Dorsolateral prefrontal cortex (tissue), 122 donors: ENCODE measurements at places on chromosomes 16 and 17.
A peak's percentile ranks its signal among the peaks of the same experiment; 100 is the strongest.

- no peak for DNase-seq
Observed at GRCh38 chr16:1199347-1200013, 25.6 kb downstream of the TPSG1 start.

DNA sequence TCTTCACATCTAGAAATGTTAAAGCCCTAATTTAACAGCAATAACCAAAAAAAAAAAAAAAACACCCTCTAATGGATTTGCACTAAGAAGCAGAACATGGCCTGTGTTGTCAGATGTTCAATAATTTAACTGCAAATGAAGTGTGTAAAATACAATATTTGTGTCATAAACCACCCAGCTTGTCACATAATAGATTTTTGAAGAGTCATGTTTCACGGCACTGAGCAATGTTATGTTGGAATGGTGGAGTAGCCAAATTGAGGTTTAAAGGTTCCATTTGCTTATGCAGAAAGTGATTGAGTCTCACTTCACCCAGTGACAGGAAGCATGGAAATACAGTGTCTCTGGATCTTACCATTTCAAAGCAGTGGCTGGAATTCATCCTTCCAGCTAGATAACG, 173.2 kb upstream of the XYLT1 start:
- no peak for DNase-seq

GRCh38 chr17:76659928-76660655, 16.5 kb upstream of the ST6GALNAC1 start:
- DNase-seq: no peak

DNA sequence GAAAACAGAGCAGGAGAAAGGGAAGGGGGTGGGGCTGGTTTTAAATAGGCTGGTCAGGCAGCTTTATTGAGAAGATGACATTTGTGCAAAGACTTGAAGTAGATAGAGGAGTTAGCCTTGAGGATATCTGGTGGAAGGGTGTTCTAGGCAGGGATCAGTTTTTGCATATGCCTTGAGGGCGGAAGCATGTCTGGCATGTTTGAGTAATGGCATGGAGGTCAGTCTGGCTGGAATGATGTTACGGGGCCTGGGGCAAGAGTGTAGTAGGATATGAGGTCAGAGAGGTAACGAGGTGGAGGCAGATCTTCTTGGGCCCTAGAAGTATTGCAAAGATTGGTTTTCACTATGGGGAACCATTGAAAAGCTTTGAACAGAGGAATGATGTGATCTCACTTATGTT, 4.8 kb downstream of the RABEP1 start:
- no peak for DNase-seq

- DNase-seq: no peak
Observed at GRCh38 chr17:28648698-28649097, 3.7 kb upstream of the BLTP2 start.

DNA sequence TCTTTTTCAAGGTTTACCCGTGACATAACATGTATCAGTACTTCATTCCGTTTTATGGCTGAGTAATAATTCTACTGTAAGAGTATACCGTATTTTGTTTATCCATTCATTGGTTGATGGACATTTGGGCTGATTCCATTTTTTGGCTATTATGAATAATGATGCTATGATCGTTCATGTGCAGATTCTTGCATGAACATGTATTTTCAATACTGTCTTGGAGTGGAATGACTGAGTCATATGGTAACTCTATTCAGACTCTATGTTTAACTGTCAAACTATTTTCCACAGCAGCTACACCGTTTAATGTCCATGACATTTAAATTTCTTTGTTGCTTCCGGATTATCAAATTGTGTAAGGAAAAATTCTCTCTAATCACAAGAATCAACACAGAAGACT, 17.9 kb downstream of the BFAR start:
- DNase-seq: no peak

- peak; percentile 53 for DNase-seq
Observed at GRCh38 chr16:825341-826061, 25.0 kb upstream of the GNG13 start.

- DNase-seq: no peak
Observed at GRCh38 chr16:60741810-60742209, 1294.4 kb downstream of the CDH8 start.

DNA sequence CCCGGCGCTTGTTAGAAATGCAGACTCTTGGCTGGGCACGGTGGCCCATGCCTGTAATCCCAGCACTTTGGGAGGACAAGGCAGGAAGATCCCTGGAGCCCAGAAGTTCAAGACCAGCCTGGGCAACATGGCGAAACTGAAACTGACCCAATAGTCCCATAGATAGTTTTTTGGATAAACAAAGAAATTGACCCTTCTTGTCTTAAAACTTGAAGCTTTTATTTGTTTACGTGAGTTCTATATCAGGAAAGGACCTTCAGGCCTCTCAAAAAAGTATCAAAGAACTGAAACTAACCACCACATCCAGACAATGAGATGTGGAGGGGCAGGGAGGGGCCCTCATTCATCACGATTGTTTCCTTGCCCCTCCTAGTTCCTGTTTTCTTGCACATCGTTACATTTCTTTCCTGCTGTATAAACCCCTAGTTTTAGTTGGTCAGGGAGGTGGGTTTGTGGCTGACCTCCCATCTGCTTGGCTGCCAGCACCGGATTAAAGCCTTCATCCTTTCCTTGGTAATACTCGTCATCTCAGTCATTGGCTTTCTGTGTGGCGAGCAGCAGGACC, 29.9 kb upstream of the PRM1 start:
- DNase-seq: no peak

DNA sequence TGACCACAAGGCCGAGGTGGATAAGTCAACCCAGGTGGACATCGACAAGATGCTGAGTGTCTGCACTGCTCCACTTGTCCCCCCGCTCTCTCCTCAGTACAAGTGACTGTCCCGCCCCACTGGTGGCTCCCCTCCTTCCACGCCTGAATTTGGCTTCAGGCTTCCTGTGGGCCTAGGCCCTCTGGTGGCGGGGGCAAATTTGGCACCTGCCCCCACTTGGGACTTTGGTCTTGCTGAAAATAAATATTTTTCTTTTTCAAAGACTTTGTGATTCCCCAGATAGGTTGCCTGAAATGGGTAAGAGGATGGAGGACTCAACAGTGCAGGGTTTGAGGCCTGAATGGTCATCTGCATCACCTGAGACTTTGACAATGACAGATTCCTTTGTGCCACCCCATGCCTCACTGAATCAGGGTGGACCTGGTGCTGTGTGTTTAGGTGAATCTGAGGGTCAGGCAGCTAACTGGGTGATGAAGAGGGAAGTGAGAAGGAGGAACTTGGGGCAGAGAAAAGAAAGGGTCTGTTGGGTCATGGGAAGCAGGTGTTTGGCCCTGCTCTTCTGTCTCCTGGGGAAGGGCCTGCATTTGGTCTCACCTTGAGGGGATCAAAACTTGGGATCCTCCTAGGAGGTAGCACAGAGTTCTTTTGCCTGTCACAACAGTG, 2.0 kb downstream of the C16orf86 start:
- no peak for DNase-seq

- DNase-seq: no peak
Observed at GRCh38 chr16:73204359-73205152, 156.6 kb upstream of the ZFHX3 start.

- DNase-seq: no peak
Observed at GRCh38 chr17:51912939-51913338, 245.6 kb downstream of the CA10 start.

DNA sequence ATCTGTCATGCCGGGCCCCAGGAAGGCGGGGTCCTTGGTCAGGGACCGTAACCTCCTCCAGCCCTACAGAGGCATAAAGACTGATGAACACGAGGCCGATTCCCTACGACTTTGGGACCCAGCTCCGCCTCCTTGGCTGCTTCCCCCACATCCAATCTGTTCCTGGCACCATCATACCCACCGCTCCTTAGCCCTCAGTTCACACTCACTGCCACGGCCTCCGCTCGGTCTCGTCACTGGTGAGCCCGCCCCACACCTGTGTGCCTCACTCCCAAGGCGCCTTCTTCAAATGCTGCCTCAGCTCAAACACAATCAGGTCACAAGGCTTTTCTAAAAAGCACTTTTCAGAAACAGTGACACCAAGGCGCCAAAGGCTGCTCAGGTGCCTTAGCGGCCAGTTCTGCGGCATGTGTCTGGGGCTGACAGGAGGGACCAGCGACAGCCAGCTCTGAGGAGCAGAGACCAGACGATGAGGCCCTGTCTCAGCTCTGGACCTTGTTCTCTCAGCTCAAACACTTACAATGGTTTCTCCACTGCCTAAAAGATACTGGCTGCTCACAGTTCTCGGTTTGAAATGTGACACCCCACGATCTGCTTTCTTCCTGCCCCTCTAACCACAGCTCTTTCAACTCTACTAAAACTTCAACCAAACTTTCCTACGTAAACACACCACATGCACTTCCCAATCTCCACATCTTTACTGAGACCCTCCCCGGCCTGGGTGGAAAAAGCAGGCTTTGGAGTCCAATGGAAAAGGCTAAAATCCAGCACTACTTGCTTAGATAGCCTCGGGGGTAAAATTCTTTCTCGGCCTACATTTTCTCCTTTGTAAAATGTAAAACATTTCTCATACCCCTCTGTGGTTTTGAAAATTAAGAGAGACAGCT, 33.2 kb downstream of the CYB5D2 start:
- DNase-seq: no peak

DNA sequence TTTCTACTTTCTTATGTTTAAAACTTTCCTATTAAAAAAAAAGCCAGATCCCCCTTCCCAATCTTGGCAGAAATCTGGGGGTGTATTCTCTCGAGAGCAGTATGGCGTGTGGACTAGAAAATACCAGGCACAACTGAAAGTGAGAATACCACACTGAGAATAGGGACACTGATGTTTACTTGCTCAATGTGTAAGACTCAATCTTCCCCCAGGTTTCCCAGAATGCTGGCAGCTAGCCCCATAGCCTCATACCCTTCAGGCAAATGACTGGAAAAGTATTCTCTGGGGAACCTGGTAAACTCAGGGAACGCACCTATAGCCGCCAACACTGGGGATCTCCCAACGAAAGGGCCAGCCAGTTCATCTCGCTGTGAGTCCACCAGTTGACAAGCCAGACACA, 15.3 kb downstream of the ZZEF1 start:
- DNase-seq: no peak

DNA sequence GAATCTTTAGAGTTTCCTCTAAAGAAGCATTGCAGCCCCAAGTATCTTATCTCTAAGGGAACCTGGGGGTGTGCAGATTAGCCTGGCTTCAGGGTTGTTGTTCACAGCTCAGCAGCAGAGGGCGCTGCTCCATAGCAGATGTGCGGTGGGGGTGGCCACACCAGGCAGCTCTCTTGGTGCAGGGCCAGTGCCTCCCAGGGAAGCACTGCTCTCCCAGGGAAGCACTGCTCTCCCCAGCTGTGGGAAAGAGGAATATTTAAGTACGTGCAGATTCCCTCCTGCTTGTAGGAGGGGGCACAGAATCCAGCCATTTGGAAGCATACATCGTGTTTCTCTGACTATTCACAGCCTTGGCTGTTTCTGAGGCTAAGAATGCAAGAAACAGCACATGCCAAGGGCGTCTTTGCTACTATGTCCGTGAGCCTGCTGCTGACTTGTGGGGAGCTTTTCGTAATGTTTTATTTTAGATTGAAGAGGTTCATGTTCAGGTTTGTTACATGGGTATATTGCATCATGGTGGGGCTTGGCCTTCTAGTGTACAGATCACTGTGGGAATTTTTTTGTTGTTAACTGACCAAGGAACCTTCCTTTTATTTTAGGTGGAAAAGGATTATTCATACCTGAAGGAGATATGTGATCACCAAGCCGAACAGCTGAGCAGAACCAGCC, 217.8 kb downstream of the SPECC1 start:
- DNase-seq: peak; percentile 90

- DNase-seq: no peak
Observed at GRCh38 chr16:79317521-79317920, 283.0 kb downstream of the MAF start.

DNA sequence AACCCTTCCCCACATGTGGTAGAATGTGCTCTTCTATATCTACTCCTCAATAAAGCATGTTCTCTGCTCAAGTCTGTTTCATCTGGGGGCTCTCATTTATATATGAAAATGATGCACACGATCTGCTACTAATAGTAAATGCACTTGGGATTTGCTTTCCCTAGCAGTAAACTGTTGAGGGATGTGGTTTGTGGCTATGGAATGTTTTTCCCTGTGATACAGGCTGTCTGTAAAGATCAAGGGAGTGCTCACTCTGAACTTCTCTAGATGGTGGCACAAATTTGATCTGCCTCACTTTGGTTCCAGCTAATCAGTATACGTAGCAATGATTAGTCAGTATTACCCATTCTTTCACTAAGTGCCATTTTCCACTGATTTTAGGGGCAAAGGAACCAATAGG, 18.8 kb downstream of the TAC4 start:
- DNase-seq: no peak

GRCh38 chr16:30569746-30570635, 1.5 kb downstream of the ZNF688 start:
- no peak for DNase-seq

- DNase-seq: no peak
Observed at GRCh38 chr16:22968931-22969330, 155.0 kb downstream of the HS3ST2 start.

- DNase-seq: no peak
Observed at GRCh38 chr17:66849851-66850580, 15.1 kb downstream of the CACNG5 start.

DNA sequence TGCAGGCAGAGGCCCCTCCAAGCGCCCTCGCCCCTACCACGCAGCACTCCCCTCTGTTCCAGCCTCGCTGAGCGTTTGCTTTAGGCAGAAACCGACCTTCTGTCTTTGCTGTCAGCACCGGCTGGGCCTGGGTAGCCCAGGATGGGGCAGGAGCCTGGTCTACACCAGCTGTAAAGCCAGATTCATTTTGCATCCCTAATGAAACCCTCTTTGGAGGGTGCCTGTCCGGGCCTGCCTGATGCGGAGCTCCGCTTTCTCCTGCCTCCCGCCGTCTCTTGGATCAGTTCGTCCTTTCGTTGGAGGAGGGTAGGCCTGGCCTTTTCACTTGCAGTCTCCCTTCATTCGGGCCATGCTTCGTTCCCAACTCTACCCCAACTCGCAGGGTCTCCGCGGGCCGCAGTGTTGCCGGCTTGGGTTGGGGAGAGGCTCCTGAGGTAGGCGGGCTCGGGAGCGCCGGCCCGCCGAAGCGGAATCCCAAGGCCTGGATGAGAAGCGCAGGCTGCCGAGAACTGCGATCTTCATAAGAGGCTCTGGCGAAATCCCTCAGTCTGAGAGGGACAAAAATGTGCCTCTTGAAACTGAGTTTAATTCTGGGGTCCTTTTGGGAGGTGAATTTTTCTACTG, 4.8 kb upstream of the HOXB8 start:
- DNase-seq: no peak

DNA sequence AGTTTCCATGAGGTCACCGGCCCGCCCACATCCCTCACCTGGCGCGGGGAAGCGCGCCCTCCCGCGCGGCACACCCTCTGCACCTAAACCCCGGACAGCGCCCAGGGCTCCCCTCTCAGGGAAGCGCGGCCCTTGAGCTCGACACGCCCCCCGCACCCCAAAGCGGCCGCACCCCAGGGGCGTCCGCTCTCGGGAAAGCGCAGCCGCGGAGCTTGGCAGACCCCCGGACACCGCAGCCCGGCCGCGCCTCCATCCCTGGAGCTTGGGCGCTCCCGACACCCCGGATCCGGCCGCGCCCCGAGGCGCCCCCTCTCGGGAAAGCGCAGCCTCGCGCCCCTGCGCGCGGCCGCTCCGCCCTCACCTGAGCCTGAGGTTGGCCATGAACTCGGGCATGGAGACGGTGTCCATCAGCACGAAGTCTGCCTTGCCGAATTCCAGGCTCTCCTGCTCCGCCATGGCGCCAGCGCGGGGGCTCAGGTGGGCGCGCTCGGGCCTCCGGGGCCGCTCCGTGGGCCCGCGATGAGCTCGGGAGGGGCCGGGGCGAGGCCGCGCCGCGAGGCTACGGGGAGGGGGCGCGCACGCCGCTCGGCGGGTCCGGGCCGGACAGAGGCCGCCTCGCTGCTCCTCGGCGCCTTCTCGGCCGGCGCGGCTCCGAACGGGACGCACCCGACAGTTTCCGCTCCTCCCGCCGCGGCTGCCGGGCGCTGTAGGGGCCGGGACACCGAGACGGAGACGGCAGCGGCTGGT, at the start of gene MYO1D:
Gene MYO1D, minus strand, starts transcription at position 708 of the 747 bp plus-strand sequence. Its CDS starts 252 bp downstream, at position 456.
- peak; percentile 28 for DNase-seq
